Stimulated activated naive CD8-positive, alpha-beta T cell treated with anti-CD3 and anti-CD28 coated beads, Interleukin-15, amount 100 ng/mL, for 72 hours (primary cell): ENCODE measurements at places on chromosomes 1 and 21.

- DNase-seq: no peak
Measured at GRCh38 chr1:216807696-216808095, 84.5 kb upstream of the ESRRG start.

DNA sequence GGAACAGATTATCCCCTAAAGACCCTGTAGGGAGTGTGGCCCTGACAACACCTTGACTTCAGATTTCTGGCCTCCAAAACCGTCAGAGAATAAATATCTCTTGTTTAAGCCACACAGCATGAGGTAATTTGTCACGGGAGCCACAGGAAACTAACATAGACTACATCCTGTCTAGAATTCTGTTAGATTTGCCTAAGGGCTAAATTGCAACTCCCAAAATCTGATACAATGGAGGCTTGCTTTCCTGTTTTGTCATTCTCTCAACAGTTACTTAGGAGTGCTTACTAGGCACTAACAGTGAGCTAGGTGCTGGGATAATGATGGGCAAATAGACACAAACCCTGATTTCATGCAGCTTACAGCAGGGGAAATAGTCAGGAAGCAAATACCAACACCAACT is 141.6 kb downstream of the MIS18A start:
- no peak for DNase-seq

- DNase-seq: no peak
Measured at GRCh38 chr1:152442765-152443164, 28.7 kb upstream of the CRNN start.

GRCh38 chr1:72122099-72122880 is 160.0 kb downstream of the NEGR1 start:
- no peak for DNase-seq

DNA sequence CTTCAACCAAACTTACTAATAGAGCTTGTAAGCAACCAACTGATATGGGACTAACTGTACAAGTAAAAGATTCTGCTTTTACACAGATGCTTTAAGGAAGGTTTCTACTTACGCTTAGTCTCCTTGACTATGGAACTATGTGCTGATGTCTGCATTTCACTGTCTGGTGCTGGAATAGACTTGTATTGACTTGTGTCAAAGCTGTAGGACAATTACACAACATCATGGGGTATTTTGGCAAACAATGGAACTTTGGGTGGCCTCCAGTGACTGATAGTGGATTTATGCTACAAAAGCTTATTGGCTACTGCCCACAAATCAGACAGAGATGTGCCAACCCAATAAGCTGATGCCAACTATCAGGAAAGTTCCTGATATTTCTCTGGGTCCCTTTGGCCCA is 10.6 kb downstream of the CBR1 start:
- no peak for DNase-seq

DNA sequence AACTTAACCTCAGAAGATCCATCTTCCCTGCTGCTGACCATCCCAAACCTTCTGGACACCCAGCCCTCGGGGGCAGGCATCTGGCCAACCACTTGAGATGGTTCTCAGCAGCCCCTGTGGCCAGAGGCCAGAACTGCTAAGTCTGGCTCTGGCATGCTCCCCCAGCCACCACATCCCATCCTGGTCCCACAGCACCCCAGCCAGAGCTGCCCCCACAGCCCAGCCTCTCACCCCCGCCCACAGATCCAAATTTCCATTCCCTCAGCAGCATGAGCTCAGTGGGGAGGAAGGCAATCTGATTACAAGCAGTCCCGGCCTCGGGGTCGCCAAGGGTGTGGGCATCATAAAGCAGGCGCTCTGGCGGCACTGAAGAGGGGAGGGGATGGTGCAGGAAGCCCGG is 45.6 kb downstream of the GLIS1 start:
- DNase-seq: no peak

GRCh38 chr1:27643600-27644368 is 8.8 kb upstream of the FGR start:
- peak; percentile 75 for DNase-seq

DNA sequence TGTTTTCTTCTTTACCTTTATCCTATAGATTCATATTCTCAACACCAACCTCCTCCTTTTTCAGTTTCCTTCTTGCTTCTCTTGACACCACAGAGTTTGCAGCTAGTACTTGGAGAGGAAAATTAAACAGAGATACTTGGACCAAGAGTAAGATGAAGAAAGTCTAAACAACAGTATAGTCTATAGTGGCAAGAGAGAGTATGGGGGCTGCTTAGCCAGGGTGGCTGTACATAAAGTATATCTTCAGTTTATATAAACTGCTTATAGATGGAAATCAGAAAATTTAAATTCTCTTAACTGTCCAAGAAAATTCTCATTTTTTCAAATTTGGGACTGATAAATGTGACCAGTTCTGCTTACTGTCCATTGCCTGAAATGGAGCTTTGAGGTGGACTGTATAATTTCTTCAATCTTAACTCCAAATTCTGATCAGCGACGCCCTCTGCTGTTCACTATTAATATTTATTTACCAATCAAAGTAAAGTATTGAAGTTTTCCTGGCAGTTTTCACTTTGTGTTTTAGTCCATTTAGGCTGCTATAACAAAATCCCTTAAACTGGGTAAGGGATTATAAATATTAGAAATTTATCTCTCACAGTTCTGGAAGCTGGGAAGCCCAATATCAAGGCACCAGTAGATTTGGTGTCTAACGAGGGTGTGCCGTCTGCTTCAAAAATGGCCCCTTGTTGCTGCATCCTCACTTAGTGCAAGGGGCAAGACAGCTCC is 14.8 kb upstream of the METTL18 start:
- DNase-seq: no peak

DNA sequence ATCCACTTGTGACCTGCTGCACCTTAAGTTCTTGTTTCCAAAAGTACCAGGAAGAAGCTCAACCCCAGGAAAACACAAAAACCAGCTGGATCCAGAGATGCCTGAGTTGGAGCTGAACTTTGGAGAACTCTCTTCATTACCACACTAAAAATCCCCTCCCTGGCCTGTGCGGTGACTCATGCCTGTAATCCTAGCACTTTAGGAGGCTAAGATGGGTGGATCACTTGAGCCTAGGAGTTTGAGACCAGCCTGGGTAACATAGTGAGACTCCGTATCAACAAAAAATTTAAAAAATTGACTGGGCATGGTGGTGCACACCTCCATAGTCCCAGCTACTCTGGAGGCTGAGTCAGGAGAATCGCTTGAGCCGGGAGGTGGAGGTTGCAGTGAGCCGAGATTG is 6.2 kb downstream of the MAP1LC3C start:
- no peak for DNase-seq

GRCh38 chr21:32570456-32570855 is 14.9 kb downstream of the TCP10L start:
- DNase-seq: no peak

DNA sequence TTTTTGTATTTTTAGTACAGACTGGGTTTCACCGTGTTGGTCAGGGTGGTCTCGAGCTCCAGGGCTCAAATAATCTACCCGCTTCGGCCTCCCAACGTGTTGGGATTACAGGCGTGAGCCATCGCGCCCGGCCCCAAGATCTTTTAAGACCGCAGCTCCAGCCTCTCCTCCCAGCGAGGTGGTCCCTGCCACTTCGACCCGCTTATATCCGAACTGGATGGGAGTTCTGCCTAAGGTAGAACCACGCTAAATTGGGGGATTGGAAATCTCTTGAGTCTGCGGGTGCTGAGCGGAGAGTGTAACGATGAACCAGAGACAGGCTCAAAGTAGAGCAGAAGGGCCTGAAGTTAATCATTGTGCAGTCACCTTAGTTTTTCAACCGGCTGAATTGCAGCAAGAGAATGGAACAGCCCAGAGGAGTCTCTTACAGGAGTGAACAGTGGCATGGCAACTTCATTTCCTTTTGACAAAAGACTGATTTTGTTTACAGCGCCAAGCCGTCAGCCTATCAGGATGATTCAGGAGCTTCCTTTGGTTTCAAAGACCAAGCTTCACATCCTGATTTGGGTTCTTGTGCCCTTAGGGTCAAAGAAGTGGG is 726 bp upstream of the CYB5R1 start:
- peak; percentile 10 for DNase-seq

DNA sequence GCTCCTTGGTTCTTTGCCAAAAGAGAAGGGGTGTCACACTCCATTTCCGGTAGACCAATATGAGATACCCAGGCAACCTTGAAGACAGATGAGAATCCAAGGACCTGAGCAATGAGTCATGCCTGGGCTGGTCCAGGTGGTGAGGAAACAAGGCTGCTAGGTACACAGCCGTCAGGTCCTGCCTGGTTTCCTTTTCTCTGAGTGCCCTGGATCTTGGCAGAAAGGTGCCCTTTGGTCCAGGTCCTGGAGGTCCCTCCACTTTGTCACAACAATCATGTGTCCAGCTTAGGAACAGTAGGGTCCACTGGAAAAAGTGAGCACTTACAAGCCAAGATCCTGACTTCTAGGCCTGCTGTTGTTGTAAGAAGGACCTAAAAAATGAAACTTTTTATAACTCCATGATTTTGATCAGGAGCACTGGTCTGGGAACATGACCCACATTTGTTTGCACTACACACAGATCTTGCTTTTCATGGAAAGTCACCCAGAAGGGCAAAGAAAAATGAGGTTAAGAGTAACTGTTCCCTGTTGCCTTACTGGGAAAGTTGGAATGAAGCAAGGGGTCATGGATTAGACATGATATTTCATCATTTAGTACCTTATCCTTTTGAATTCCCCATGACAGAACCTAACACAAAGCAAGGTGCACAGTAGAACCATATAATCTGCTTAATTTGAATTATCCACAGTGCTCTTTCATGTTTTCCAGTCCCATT is 94.7 kb downstream of the PAPPA2 start:
- DNase-seq: no peak

DNA sequence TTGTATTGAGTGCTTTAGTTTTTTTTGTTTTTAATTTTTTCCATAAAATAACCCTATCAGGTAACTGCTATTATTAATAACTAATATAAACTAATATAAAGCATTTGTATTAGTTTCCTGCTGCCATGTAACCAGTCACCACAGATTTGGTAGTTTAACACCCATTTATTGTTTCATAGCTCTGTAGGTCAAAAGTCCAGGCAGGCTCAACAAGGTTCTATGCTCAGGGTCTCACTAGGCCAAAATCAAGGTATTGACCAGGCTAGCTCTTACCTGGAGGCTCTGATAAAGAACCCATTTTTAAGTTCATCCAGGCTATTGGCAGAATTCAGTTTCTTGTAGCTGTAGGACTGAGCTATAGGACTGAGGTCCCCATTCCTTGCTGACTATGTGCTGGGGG is 189.4 kb downstream of the DAB1 start:
- DNase-seq: no peak

DNA sequence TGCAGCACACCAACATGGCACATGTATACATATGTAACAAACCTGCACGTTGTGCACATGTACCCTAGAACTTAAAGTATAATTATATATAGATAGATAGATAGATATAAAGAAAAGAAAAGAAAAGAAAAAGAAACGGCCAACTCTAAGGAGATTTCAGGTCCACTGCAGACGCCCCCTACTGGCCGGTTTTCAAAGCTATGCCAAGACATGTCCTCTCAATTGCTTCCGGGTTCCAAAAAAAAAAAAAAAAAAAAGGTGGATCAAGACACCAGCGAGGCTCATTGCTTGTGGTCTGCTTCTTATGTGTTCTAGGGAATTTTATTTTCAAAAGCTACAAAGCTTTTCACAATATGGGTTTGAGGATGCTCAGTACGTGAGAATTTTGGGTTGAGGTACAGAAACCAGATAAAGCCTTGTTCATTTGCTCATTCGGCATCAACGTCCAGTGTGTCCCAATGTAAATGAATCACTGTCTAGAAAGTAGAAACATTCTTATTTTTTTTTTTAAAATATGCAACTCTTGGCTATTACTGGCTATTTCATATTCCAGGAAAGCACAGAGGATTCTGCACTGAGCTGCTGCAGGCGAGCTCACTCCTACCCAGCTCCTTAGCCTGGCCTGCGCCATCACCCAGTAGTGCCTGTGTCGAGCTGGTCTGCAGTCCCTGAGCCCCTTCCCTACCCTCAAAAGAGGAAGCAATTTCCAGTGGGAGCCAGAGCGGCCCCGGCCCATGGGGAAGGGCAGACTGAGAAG is 643.0 kb downstream of the KIF26B start:
- no peak for DNase-seq

DNA sequence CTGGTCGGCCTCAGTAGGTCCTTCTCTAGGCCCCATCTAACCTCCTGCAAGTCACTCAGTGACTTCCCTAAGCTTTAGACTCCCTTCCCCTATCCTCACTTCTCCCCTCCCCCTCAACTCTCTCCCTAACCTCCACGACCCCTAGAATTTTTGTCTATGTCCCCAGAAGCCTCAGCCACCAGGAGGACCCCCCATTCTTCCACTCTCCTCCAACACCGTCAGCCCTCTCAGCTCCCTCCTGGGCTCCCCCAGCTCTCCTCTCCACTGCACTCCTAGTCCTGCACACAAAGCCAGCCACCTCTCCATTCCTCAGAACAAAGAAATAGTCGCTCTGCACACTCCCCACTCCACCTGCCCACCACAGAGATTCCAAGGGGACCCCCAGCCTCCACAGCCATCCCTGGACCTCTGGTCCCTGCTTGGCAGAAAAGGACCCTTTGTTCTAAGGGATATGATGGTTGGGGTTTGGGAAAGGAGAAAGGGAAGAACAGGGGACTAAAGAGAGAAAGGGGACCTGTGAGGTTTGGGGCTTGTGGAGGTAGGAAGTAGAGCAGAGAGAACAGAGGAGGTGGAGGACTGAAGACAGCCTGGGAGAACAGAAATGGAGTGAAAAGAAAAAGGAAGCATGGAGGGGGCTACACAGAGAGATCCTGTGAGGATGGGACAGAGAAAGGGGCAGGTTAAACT is 2.8 kb downstream of the ARHGEF2 start:
- no peak for DNase-seq

GRCh38 chr1:82686774-82687173 is 886.0 kb downstream of the ADGRL2 start:
- DNase-seq: no peak

GRCh38 chr1:80675454-80675853 is 1125.3 kb upstream of the ADGRL2 start:
- DNase-seq: no peak

GRCh38 chr1:203207751-203208150 is 21.2 kb upstream of the CHI3L1 start:
- DNase-seq: no peak

- DNase-seq: no peak
Measured at GRCh38 chr1:224238212-224238611, 55.2 kb downstream of the DEGS1 start.

DNA sequence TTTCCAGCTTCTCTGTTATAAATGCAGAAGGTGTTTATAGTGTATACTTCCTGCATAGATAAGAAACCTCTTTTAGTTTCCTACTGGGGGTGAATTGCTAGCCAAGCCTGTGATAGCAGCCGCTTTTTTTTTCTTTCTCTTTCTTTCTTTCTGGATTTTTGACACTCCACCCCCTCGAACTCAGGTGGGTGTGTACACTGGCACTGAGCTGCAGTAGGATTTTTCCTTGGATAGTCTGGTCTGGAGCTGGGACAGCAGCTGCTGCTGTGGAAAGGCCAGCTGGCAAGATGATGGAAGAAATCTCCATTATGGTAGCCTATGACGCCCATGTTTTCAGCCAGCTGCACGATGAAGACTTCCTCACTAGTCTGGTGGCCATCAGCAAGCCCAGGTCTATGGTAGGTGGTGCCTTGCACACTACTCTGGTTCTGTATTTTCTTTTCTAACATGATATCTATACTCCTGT is 122.5 kb upstream of the CACYBP start:
- no peak for DNase-seq
